Tibial artery (tissue), 4 donors: ENCODE measurements at places on chromosomes 1 and 21.
A peak's percentile ranks its signal among the peaks of the same experiment; 100 is the strongest.

GRCh38 chr1:70961374-70961975 is 86.1 kb downstream of the PTGER3 start:
- H3K27me3 ChIP-seq = no peaks in the 10 kb centered on the region
- DNase-seq = no peak
- H3K36me3 ChIP-seq = no peaks in the 10 kb centered on the region
- H3K4me3 ChIP-seq = no peak overlapping the region
- H3K4me1 ChIP-seq = peaks cover 11% of the 10 kb centered on the region

- H3K27me3 ChIP-seq = no peaks in the 10 kb centered on the region
- no peak for DNase-seq
- H3K36me3 ChIP-seq = no peaks in the 10 kb centered on the region
- no peak overlapping the region for H3K4me3 ChIP-seq
- no peaks in the 10 kb centered on the region for H3K4me1 ChIP-seq
Measured at GRCh38 chr1:208000504-208000903, 89.6 kb upstream of the CD34 start.

- H3K27ac ChIP-seq = no peak overlapping the region
- H3K4me3 ChIP-seq = no peak overlapping the region
- H3K27me3 ChIP-seq = no peaks in the 10 kb centered on the region
- peak; percentile 75 for DNase-seq
Measured at GRCh38 chr1:202952818-202953217, 5.3 kb downstream of the ADIPOR1 start.

DNA sequence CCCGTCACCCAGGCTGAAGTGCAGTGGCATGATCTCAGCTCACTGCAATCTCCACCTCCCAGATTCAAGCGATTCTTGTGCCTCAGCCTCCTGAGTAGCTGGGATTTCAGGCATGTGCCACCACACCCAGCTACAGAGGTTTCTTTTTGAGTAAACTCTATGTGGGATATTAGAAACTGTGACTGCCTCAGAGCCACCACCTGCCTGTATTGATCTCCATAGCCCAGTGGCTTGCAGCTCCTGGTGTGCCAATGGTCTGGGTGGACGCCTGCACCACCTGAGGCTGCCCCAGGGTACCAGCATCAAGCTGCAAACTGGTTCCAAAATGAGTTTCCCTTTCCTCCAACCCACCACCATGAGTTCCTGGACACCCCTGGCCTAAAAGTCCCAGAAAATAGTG is 89.7 kb upstream of the SLC44A3 start:
- no peak overlapping the region for H3K27ac ChIP-seq
- no peaks in the 10 kb centered on the region for H3K27me3 ChIP-seq
- no peak for DNase-seq
- no peak overlapping the region for H3K4me3 ChIP-seq
- no peaks in the 10 kb centered on the region for H3K36me3 ChIP-seq
- H3K4me1 ChIP-seq = no peaks in the 10 kb centered on the region
